ENCODE measurements at places on chromosomes 1 and 21. TPM values are rescaled to one million over a fixed set of nuclear protein-coding genes. Genes with fewer than 3 reads are reported as not detected.

DNA sequence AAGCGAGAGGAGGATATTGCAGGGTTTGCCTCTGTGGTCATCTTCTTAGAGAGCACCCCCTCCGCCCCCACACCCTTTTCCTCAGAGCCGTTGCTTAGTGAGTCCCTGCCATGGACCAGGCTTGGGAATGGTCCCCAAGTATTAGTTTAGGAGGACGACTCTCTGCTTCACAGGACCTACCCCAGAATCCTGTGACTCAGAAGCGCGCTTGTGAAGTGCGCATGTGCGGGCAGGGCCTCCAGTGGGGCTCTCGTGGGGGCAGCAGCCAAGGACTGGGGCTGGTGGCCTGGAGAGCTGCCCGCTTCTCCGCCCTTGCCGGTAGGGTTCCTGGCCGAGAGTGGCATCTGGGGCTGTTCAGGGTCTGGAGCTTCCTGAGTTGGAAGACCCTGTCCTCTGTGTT is 37.3 kb upstream of the HMGN1 start:
- DNase-seq, result peak; percentile 73

DNA sequence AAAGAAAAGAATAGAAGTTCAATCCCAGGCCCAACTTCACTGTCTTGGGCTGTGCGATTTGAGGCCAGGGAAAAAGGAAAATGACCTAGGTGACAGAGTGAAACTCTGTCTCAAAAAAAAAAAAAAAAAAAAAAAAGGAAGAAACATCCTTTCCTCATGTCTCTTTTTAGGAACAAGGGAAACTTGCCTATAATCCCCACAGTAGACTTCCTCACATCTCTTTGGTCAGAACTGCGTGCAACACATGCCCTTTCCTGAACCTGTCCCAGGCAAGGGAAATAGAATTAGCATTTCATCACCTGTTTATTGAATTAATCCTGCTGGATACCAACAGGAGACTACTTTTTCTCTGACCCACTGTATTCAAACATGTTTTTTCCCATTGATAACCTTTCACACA is 2.3 kb downstream of the DCST1 start:
- no peak for DNase-seq

RGS13 gene
- 4.7 TPM for total RNA-seq

FCRL2 gene
- 0.20 TPM for total RNA-seq

DNA sequence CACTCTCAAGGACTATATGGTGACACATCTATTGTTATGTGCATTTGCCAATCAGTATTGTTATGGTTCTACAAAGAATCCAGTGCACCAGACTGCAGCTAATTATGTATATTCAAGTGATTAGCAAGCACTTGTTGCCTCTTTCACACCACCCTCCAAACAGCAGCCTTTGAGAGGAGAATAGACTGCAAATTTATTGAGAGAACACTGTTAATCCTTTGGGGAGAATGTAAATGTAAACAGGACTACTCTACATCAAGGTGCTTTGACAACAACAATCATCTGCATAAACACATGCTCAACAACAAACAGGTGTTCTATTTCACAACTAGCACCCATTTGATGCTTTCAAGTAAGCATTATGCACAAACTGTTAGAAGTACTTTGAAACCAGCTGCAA is 117.4 kb downstream of the AKT3 start:
- no peak for DNase-seq

GRCh38 chr1:94250341-94250740 is 13.0 kb upstream of the ARHGAP29 start:
- DNase-seq, result no peak

GUCA2A gene
- not detected for total RNA-seq

DIP2A gene
- total RNA-seq, result 35.6 TPM

DNA sequence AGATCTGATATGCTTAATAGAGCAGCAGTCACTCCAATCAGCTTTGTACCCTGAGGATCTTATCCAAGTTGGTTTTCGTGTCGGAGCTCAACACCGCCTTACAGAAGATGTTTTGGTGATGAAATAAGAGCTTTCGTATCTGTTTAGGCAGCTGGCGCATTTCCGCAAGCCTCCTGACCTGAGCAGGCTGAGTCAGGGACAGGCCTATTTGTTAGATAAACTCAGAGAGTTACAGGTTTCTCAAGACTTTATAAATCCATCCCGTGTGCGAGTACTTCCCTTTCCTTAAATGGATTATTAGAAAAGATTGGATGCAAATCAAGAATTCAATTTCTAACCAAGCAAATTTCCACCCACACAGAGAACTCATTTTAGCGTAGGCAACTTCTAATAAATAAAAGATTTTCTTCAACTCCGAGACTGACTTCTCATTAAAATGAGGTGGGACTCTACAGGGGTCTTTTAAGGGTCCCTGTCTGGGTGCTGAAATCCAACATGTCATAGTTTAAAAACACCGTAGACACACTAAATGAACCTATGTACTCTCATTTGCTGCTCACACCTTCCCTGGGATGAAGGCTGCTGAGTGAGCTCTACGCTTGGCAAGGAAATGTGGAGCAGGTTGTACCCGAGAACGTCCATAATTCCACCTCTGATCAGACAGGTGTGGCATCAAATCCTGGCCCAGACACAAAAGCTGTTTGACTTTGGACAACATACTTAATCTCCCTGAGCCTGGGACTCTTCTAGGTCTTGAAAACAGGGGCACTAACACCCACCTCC is 106.9 kb upstream of the F3 start:
- peak; percentile 69 for DNase-seq

- no peak for DNase-seq
Measured at GRCh38 chr1:41811051-41811795, 107.5 kb downstream of the HIVEP3 start.

DNA sequence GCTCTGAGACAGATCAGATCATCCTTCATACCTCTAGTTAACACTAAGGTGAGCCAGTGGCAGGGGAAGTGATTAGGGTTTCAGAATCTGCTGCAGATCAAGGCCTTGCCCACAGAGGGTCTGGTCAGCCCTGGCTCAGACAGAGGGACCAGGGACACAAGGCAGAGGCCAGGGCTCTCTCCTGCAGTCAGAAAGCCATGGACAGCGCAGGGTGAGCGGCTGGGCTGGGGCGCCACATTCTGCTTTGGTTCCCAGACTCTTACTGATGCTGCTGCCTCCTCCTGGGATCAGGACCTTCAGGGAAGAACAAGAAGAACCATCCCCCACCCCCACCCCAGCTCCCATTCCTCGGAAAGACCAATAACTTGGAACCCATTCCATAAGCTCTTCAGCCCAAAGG is 43.1 kb downstream of the GPR161 start:
- DNase-seq, result no peak

DNA sequence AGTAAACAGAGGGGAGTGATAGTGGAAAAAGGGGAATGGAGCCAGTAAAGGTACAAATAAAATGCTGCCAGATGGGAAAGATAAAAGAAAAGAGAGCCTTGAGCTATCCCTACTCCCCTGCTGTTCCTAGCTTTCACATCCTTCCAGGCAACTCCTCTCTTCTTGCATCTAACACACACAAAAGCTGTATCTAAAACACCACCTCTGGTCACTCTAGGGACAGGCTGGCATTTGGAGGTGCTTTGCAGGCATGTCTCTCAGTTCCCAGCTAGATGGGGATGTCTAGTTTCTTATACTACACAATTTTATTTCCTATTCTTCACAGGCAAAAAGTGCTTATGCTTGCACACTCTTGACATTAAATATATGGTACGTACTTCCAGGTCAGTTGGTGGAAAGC is 185.1 kb upstream of the ST6GALNAC5 start:
- no peak for DNase-seq

- no peak for DNase-seq
Measured at GRCh38 chr1:186950547-186950946, 121.8 kb downstream of the PLA2G4A start.

DIO1 gene
- total RNA-seq, result not detected

DNA sequence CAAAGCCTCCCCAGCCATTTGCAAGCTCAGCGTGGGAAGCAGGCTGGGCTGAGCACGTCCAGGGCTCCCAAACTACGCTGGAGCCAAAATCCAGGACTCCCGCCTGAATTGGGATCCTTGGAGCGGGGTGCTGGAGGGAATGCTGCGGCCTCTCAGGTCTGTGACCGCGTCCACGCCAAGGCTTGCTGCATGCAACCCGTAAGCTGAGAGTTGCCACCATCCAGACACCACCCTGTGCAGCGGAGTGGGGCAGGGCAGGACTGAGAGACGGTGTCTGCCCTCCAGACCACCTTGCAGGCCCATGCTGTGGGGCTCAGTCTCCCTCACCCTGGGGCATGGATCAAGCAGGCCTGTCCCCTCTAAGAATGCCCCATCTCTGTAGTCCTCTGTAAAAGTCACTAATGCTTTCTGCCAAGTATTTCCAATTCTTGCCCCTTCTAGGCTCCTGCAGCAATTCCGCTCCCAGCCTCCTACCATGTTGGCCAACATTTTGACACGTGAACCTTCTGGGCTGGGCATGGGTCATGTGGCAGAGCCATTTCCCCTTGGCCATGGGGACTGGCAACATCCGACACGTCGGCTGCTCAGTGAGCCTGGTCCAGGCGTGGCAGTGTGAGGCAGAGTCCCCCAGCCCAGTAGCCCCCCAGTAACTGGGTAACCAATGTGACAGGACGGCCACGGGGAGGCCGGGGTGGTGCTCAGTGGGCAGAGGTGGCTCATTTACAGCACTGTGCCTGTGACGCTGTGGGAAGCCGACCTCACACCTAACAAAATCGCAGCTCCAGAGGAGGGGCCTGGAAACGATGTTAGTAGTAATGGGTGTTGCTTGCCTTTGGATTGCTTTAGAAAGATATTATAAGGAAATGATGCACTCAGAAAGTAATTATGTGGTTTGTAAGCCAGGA is 57.9 kb upstream of the PDE9A start:
- DNase-seq, result no peak

GRCh38 chr1:33446590-33446989 is 15.7 kb upstream of the PHC2 start:
- no peak for DNase-seq

LEPR gene
- total RNA-seq, result 38.0 TPM

DNA sequence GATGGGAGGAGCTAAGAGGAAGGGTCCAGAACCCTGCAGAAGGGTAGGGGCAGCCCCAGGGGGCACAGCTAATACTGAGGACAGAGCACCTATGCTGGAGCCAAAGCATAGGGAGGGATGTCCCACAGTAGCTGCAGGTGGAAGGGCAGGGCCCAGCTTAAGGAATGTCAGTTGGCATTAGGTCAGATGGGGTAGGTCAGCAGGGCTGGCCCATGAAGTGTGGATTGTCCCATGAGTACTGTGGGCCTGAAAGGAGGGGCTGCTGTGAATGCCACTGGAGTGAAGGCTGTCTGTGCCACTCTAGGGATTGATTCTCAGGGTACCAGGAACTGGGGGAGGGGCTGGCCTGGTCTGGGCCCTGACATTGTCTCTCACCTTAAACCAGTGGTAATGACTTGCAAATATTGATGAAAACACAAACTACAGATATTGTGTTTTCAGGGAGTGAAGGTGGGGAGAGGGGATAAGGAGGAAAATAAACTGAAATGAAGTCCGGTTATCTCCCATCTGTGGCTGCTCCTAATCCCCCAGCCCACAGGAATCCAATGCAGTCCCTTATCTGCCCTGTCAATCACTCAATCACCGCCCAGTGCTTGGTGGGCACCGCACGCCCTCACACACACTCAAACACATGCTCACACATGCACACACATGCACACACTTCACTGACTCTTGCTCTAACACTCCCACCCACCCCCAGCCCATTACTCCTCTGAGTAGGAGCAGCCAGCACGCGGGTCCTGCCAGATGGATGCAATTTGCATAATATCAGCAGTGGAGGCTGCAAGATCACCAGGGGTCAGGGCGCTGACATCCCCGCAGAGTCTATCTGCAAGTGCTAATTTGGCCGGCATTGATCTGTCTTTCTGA is 27.8 kb downstream of the DMAP1 start:
- no peak for DNase-seq

DNA sequence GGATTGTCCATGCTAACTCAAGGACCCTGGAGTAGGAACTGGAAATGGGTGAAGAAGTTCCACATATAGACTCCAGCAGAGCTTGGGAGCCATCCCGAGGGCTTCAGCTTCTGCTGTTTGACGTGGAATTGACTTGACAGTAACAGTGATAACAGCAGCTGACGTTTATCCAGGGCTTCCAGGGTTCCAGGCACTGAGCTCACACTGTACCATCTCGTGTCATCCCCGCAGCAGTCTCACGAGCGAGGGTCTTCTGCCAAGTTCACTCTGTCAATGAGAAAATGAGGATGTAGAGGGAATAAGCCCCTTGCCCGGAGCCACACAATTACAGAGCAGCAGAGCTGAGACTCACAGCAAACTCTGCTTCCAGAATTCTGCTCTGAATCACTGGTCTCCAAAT is 447.7 kb downstream of the SIPA1L2 start:
- DNase-seq, result no peak

- DNase-seq, result no peak
Measured at GRCh38 chr1:150957666-150958065, 17.0 kb downstream of the CERS2 start.

- no peak for DNase-seq
Measured at GRCh38 chr1:208154040-208154439, 90.1 kb downstream of the PLXNA2 start.

PLXNA2 gene
- total RNA-seq, result 98.5 TPM

DNA sequence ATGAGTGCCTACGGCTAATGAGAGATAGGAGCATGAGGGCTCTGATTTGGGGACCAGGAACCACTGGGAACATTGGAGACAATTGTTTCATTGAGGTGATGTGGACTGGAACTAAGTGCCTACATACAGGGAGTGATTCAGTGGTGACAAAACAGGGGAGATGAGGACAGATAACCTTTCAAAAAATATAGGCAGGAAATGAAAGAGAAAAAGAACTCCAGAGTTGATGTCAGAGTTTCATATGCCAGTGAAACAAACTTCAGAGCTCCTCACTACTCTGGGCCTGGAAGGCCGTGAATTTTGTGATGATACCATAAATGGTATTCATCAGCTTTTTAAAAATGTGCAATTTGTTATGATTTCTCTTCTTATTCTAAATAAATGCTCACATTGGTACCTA is 39.3 kb downstream of the FASLG start:
- no peak for DNase-seq

OR2L5 gene
- not detected for total RNA-seq

GRCh38 chr1:78712467-78713051 is 62.9 kb downstream of the IFI44 start:
- no peak for DNase-seq

DNA sequence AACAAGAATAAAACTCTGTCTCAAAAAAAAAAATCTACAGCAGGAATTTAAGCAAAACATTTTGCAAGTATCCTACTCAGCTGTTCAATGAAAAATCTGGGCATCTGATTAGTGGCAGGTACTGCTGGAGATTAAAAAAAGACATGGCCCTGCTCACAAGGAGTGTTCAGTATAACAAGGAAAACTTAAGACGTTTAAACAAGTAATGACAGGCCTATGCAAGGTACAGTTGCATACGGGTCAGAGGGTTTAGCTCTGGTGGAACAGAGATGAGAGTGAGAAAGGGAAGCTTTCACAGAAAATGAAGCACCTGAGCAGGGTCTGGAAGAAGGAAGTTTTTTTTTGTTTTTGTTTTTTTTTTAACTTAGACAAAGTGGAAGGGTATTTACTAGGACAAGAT is 23.0 kb downstream of the SNRNP40 start:
- no peak for DNase-seq

SLAMF8 gene
- total RNA-seq, result 34.6 TPM

DNA sequence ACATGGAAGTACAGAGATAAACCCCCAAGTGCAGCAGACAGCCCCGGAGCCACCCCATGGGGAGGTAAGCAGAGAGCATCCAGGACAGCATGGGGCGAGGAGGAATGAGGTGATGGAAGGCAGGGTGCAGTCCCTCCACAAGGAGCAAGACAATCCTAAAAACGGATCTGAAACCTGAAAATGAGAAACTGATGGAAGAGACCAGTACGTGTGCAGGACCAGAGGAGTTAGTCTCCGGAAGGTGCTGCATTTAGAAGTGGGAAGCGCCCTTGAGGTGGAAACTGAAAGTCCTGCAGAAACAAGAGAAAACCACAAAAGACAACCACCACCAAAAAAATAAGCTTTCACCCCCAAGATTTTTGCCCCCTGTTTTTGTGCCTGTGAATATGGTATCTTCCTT is 17.4 kb upstream of the DDOST start:
- DNase-seq, result no peak

MTMR11 gene
- total RNA-seq, result 17.1 TPM
